Skeletal muscle tissue (tissue), 5 donors: ENCODE measurements at places on chromosomes 3 and 15. TPM values are rescaled to one million over a fixed set of nuclear protein-coding genes. Genes with fewer than 3 reads are reported as not detected.

GATM gene
- total RNA-seq: 309 TPM

KNL1 gene
- 6.3 TPM for total RNA-seq

EPHB1 gene
- total RNA-seq: 5.7 TPM

SI gene
- not detected for total RNA-seq

KNG1 gene
- total RNA-seq: 0.52 TPM

C3orf49 gene
- total RNA-seq: not detected

IMPG2 gene
- 2.6 TPM for total RNA-seq

NT5DC2 gene
- total RNA-seq: 20.9 TPM

AADAC gene
- 1.6 TPM for total RNA-seq

KLHL6 gene
- total RNA-seq: 1.0 TPM

CFAP91 gene
- total RNA-seq: under 0.01 TPM

CADPS gene
- total RNA-seq: 1.0 TPM

CLDN16 gene
- under 0.01 TPM for total RNA-seq

DUOXA2 gene
- total RNA-seq: not detected

IL5RA gene
- not detected for total RNA-seq

PCSK6 gene
- 11.5 TPM for total RNA-seq

CHST14 gene
- total RNA-seq: 6.8 TPM

LRTM1 gene
- total RNA-seq: 106 TPM

JAGN1 gene
- total RNA-seq: 35.0 TPM

CTXN2 gene
- total RNA-seq: not detected

WWTR1 gene
- 34.4 TPM for total RNA-seq

SLC27A2 gene
- under 0.01 TPM for total RNA-seq

OIP5 gene
- 3.7 TPM for total RNA-seq

MORC1 gene
- not detected for total RNA-seq

SMCO1 gene
- total RNA-seq: 3.7 TPM

MST1 gene
- 1.6 TPM for total RNA-seq

ARL8B gene
- total RNA-seq: 59.0 TPM

CHDH gene
- 0.52 TPM for total RNA-seq

CCK gene
- 7.8 TPM for total RNA-seq

PPP1R14D gene
- total RNA-seq: not detected

MANF gene
- total RNA-seq: 37.6 TPM

NOX5 gene
- total RNA-seq: under 0.01 TPM

EPHA6 gene
- total RNA-seq: 0.52 TPM

CAPN3 gene
- 675 TPM for total RNA-seq

CASR gene
- total RNA-seq: not detected

GOLGA8R gene
- 3.1 TPM for total RNA-seq

CNTN6 gene
- 2.1 TPM for total RNA-seq

SQOR gene
- total RNA-seq: 11.5 TPM

CCDC33 gene
- 0.52 TPM for total RNA-seq

RTP3 gene
- total RNA-seq: under 0.01 TPM

STRIT1 gene
- total RNA-seq: 1.0 TPM

PTPN23 gene
- 17.2 TPM for total RNA-seq

PDZRN3 gene
- total RNA-seq: 50.6 TPM

FYTTD1 gene
- total RNA-seq: 22.4 TPM

TRIM71 gene
- total RNA-seq: 0.52 TPM

ZNF860 gene
- under 0.01 TPM for total RNA-seq

GOLGA8J gene
- not detected for total RNA-seq

UACA gene
- total RNA-seq: 100 TPM

NR2E3 gene
- total RNA-seq: 1.0 TPM

AADACL2 gene
- total RNA-seq: not detected

MAP6D1 gene
- total RNA-seq: 14.1 TPM
